ENCODE measurements at places on chromosomes 3 and 15.
A peak's percentile ranks its signal among the peaks of the same experiment; 100 is the strongest.

DNA sequence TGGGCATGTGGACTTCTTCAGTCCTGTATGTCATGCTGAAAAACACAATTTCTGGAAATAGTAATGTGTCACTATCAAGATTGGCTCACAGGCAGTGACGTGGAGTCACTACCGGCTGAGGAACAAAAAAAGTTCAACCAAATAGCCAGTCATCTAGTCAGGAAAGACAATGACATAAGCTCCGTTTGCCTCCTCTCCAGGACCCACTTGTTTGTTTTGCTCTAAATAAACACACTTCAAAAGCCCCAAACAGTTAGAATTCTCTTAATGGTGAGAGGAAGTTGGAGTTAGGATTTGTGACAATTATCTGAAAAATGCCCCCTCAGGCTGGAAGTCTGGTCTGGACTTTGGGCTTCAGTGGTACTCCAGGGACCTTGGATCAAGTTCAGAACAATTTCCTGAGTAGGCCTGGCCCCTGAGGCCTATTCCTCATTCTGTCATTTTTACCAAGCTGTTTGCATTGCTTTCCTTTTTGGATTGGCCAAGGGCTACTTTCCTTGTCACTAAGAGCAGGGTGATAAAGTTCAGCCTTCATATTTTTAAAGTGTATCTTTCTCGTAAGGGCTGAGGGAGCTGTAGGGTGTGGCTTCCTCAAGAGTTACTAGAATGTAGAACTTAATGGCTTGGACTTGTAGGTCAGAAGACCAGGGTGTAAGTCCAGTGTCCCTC lies 98.9 kb downstream of the EOMES start:
- no peak for DNase-seq

DNA sequence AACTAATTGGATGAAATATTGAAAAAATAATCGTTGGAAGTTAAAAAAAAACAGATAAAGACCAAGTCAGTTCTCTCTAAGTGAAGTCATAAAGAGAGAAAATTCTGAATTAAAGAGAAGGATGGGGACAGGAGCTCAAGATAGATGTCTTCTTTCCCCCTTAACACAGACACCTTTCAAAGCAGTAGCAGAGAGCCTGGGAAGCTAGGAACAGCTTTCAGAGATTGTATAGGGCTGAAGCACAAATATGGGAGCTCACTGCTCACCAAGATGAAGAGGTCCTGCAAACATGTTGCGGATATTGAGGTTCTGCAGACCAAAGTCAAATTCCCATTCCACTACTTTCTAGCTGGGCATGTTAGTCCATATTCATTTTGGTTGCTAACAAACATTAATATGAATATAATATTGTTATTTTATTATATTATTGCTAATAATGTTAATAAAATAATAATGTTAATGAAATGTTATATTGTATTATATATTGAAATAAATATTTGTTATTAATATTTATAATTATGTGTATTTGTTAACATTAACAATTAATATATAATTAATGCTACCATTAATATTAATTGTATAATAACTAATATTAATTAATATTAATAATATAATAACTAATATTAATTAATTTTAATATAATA lies 319.1 kb downstream of the OXSM start:
- no peak for DNase-seq

- DNase-seq, result no peak
Observed at GRCh38 chr3:178665747-178666146, 129.5 kb downstream of the KCNMB2 start.

- DNase-seq, result no peak
Observed at GRCh38 chr15:89621547-89621946, 33.7 kb downstream of the KIF7 start.

- DNase-seq, result no peak
Observed at GRCh38 chr3:111723293-111724215, 128.4 kb upstream of the ZBED2 start.

DNA sequence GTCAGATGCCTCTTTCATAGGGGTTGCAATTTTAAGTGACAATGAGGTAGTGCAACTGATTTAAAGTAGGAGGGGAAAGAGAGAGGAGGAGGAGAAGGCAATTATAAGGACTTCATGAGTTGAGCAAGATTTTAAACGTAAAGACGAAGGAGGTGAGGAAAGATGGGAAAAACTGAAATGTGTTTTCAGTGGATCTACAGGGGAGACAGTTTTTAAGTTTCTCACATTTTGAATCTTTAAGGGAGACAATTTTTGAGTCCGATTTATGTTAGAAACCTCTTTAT lies 68.7 kb upstream of the LIMD1 start:
- DNase-seq, result no peak

- no peak for DNase-seq
Observed at GRCh38 chr3:94937980-94938379, 875.1 kb downstream of the NSUN3 start.

DNA sequence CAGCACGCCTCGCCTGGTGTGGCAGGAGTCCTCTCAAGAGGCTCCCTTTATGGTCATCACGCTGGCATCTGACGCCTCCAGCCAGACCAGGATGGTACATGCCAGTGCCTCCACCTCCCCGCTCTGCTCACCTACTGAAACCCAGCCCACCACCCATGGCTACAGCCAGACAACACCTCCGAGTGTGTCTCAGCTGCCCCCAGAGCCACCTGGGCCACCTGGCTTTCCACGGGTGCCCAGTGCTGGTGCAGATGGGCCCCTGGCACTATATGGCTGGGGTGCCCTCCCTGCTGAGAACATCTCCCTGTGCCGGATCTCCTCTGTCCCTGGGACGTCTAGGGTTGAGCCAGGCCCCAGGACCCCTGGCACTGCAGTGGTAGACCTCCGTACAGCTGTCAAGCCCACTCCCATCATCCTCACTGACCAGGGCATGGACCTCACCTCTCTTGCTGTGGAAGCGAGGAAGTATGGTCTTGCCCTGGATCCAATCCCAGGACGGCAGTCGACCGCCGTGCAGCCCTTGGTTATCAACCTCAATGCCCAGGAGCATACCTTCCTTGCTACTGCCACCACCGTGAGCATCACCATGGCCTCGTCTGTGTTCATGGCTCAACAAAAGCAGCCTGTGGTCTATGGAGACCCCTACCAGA lies 19.9 kb upstream of the APEH start:
- DNase-seq, result no peak

DNA sequence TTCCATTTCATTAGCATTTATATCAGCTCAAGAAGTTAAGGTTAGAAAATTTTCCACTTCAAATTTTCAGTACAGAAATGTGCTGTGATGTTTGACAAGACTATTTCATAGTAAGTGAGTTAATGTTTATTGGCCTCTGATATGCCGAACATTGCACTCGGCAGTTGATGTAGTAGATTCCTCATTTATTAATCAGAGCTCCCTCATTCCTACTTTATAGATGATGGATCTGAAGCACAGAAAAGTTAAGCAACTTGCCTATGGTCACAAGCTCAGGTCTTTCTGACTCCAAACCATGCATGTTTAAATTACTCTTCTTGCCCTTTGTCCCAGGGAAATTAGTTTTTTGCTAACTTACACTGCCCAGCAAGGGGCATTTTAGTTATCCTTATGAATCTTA lies 92.0 kb downstream of the ATG7 start:
- DNase-seq, result no peak

GRCh38 chr15:66293419-66294156 lies at the start of gene DIS3L:
Gene DIS3L, plus strand, starts transcription at chr15:66293568. Its CDS starts 29 bp downstream, at chr15:66293597.
- DNase-seq, result peak; percentile 75

DNA sequence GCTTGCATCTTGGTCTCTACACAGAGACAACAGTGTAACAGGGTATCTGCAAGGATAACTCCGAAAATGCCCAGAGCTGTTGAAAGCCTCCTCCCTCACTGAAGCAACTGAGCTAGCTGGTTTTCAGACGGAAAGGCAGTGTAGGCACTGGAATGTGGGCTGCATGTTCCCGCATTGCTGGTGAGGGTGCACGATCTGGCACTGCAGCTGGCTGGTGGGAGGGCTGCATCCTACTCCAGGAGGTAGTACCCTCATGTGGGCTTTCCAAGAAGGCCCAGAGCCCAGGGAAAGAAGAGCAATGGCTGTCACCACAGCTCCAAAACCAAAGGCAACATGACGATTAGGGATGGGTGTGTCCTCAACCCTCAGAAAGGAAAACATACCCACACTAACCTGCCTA lies 28.7 kb upstream of the RPS17 start:
- DNase-seq, result no peak

DNA sequence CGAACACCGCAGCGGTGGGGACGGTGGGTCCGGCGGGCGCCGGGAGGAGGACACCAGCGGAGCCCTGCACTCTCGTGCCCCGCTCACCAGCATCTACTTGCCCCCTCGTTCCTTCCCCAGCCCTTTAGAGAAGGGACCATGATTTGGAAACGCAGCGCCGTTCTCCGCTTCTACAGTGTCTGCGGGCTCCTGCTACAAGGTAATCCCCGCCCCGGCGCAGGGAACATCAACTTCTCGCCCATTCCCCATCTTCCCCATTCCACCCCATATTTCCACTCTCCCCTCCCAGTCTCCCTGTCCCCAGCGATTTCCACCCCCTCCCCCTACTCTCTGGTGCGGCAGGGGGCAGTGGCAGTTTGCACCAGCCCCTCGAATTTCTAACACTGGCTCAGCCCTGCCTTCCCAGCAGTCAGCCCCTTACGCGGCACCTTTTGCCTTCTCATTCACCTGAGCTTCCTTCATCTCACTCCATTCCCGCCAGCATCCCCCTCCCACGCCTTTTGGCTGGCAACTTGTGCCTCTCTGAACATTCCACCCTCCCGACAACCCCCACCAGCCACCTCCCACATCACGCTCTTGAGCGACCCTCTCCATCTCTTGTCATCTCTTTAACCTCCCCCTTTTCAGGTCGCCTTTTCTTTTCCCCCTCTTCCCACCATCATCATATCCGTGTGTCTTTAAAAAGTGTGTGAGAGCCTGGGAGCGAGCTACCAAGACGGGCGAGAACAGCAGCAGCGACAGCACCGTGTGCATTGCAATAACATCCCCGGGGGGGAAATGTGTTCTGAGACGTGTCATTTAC lies 882 bp downstream of the CADM2 start:
- no peak for DNase-seq

GRCh38 chr15:73295630-73296286 lies 73.0 kb downstream of the HCN4 start:
- no peak for DNase-seq

DNA sequence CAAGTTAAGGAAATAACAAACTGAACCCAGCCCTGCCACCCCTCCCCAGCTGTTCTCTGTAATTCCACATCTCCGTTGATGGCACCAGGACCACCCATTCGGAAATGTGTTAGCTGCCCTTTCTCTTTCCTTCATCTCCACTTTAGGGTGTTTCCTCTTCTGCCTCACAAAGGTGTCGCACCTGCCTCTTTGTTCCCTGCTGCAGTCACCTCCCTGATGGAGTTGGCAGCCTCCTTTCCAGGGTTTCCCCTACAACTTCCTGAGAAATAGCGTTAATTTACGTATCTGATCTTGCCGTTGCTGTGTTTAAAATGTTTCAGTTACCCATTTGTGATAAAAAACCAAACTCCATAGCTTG lies 57.3 kb downstream of the GPR171 start:
- no peak for DNase-seq

DNA sequence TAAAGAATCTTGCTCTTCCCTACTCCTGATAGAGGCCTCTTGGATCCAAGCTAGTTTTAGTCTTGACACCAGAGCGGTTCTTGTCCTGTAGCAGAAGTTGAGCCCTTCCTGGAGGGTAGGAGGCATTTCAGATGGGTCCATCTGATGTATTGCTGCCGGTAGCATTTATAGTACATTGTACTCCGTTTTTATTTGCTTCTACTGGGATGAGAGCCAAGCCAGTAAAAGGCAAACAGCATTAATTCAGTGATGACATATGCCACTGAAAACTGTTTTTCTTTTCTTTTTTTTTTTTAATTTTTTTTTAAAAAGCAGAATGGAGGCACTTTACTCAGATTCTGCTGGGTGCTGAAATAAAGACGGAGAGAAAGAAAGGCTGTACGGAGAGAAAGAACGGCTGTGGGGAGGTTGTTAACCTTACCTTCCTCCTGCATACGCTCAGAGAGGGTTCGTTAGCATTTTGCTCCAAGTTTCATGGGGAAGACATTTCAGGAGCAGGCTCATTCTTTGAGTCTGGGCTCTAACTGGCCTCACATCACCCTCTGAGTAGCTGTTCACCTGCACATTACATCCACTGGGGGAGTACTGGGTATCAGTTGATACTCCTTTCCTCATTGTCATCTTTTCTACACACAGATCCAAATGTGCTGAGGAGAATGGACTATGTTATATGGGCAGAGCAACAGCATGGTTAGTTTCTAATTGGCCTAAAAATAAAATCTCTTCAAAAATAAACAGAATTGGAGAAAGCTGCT lies 161.5 kb downstream of the FEZF2 start:
- DNase-seq, result no peak

- no peak for DNase-seq
Observed at GRCh38 chr3:46472736-46473135, 8.0 kb upstream of the LTF start.

GRCh38 chr15:100200287-100200880 lies 141.4 kb downstream of the ADAMTS17 start:
- DNase-seq, result no peak

DNA sequence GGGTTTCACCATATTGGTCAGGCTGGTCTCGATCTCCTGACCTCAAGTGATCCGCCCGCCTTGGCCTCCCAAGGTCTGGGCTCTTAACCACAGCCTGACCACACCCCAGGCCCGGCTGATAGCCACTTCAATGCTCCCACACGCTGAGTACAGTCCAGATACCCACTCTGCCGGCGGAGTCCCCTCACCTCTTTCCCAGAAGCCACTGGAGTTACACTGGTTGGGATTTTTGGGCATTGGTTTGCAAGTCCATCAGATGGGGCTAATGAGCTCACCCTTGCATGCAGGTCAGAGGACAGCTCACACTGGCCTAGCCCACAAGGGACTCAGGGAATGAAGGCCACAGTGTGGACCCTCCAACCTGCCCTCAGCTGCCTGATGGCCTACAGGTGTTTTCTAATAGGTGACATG lies 60.1 kb downstream of the IQSEC1 start:
- DNase-seq, result no peak

DNA sequence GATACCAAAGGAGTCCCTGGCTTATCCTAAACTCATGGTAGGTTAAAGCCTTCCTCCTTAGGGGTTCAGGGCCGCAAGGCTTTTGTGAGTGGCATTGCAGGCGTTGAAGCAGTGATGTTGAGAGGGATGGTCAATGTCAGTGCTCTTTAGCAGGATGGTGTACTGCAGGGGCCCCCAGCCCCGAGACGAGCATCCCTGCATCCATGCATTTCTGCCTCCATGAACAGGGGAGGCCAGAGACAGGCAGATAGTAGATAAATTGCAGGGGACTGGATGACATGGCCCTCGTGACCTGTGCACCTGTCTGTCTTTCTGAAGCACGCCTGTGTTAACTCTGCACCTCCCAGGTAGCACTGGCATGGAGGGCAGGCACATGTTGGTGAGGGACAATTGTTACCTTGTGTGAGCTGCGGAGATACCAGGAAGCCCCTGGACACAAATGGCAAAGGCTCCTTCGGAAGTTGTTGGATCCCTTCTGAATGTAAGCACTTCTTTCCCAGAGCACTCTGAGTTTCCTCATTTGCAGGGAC lies 133.5 kb downstream of the SNRPN start:
- no peak for DNase-seq

GRCh38 chr3:189652042-189652441 lies 20.9 kb downstream of the TP63 start:
- no peak for DNase-seq

- DNase-seq, result no peak
Observed at GRCh38 chr3:172219750-172220149, 180.4 kb downstream of the FNDC3B start.

GRCh38 chr3:38164643-38164951 lies 740 bp upstream of the OXSR1 start:
- no peak for DNase-seq

All from CD8-positive, alpha-beta memory T cell (primary cell).